Calu3 (cell line): ENCODE measurements at places on chromosomes 11 and 22. TPM values are rescaled to one million over a fixed set of nuclear protein-coding genes. Genes with fewer than 3 reads are reported as not detected.

IL10RA gene
- total RNA-seq, result 0.05 and 0.76 TPM in 2 replicates

FGF3 gene
- not detected in 2 replicates for total RNA-seq

OR8G5 gene
- not detected in 2 replicates for total RNA-seq

SLC2A11 gene
- total RNA-seq, result 18.9 and 32.8 TPM in 2 replicates

PGA4 gene
- total RNA-seq, result not detected in 2 replicates

DNA sequence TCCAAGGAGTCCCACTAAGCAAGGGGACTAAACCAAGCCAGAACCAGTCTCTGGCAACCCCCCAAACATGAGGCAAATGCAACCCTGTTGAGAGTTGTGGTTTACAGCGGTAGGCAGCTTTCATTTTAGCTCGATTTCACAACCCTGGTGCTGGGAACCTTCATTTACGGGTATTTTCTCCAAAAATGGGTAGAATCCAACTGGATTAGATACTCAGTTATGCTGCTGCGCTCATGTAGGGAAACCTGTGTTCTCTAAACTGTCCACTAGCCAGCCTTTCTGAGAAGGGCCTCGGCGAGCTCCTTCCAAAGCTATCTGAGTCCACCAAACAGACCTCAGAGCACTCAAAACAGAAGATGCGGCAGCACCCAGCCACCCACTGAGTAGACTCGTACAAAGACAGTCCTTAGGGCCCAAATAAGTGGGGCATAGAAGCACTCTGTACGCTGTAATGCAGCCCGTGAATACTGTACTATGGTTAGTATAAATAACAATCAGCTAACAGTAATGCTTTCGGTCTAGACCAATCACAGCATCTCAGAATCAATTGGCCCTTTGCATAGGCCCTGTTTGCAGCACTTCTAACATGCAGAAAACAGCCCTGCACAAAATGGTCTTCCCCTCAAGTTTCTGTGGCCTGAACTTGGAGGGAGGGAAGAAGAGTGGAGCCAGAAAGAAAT is 104.7 kb downstream of the ETS1 start:
- no peak for DNase-seq
- H3K36me3 ChIP-seq, result peaks cover 39% of the 10 kb centered on the region
- H3K4me1 ChIP-seq, result peaks cover 7% of the 10 kb centered on the region
- H3K27ac ChIP-seq, result no peak overlapping the region

DNA sequence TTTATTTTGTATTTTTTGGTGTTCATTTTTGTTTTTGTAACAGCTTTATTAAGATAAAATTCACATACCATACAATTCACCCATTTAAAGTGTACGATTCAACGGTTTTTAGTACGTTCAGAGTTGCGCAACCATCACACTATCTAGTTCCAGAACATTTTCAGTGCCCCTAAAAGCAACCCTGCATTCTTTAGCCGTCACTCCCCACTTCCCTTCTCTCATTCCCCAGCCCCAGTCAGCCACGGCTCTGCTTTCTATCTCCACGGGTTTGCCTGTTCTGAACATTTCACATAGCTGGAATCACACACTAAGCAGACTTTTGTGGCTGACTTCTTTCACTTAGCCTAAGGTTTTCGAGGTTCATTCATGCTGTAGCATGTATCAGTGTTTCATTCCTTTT is 9.6 kb upstream of the KCNQ1OT1 start:
- H3K4me3 ChIP-seq, result no peak overlapping the region
- H3K4me1 ChIP-seq, result no peaks in the 10 kb centered on the region
- no peak for DNase-seq

GRCh38 chr11:133619973-133620372 is 87.7 kb upstream of the OPCML start:
- H3K27ac ChIP-seq, result no peak overlapping the region
- no peak overlapping the region for H3K4me3 ChIP-seq
- H3K27me3 ChIP-seq, result no peaks in the 10 kb centered on the region
- DNase-seq, result no peak
- no peaks in the 10 kb centered on the region for H3K4me1 ChIP-seq
- H3K36me3 ChIP-seq, result no peaks in the 10 kb centered on the region

- DNase-seq, result peak; percentile 11
- no peak overlapping the region for H3K4me3 ChIP-seq
- H3K27me3 ChIP-seq, result no peaks in the 10 kb centered on the region
- no peak overlapping the region for H3K27ac ChIP-seq
Observed at GRCh38 chr22:33747576-33748180, 172.6 kb downstream of the LARGE1 start.

GRCh38 chr11:9982127-9982795 is 311.8 kb downstream of the SBF2 start:
- H3K27ac ChIP-seq, result peak overlapping the region; percentile 59
- peaks cover 22% of the 10 kb centered on the region for H3K4me1 ChIP-seq
- H3K36me3 ChIP-seq, result no peaks in the 10 kb centered on the region
- H3K27me3 ChIP-seq, result no peaks in the 10 kb centered on the region
